Muscle of arm (tissue), 14 donors: ENCODE measurements at places on chromosomes 1 and 21. TPM values are rescaled to one million over a fixed set of nuclear protein-coding genes. Genes with fewer than 3 reads are reported as not detected.
A peak's percentile ranks its signal among the peaks of the same experiment; 100 is the strongest.

The KRTAP19-1 gene
- polyA plus RNA-seq, result not detected

The GPR25 gene
- polyA plus RNA-seq, result not detected

The CFAP141 gene
- not detected for polyA plus RNA-seq

The TNFRSF14 gene
- 11.3 TPM for polyA plus RNA-seq

The TIAM1 gene
- 14.2 TPM for polyA plus RNA-seq

The LIN28A gene
- 0.07 TPM for polyA plus RNA-seq

The GBP7 gene
- not detected for polyA plus RNA-seq

The LYPD8 gene
- not detected for polyA plus RNA-seq

GRCh38 chr1:76593618-76594017, 273.7 kb upstream of the ST6GALNAC5 start:
- no peak for DNase-seq

DNA sequence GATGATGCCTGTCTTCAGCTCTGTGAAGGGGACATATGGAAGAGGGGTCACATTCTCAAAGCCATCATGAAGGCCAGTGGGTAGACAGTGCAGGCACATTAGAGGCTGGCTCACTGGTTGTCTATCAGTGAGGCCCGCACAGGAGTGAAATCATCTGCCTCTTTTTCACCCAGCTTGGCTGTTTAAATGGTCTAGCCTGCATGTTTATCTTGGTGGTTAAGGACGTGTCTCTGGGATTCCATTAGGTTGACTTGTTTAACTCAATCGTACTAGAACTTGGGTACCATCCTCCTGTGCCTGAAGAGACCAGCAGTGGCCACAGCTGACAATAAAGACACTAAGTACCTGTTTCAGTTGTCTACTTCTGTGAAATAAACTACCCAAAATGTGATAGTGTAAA, 219.3 kb downstream of the PLPP3 start:
- no peak for DNase-seq

DNA sequence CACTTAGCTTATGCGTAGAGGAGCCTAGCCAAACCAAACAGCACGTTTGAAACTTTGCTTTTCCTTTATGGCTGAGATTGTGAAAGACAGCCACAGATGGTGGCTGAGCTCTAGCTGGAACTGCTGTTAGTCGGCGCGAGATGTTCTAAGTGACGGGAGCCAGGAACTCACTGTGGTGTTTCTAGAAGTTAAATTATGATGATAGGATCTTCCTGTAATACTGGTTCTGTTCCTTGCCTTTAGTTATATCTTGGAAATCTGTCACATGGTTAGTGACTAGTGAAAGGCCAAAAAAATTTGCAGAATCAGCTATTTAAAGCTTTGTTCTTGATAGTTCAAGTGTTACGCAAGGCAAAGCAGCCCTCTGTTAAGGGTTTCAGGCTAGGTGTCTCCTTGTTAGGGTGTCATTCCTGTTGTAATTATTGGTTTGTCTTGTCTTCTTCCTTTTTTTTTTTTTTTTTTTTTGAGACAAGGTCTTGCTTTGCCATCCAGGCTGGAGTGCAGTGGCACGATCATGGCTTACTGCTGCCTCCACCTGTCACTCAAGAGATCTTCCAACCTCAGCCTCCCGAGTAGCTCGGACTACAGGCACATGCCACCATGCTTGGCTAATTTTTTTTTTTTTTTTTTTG, 22.6 kb downstream of the AK4 start:
- DNase-seq, result peak; percentile 75

DNA sequence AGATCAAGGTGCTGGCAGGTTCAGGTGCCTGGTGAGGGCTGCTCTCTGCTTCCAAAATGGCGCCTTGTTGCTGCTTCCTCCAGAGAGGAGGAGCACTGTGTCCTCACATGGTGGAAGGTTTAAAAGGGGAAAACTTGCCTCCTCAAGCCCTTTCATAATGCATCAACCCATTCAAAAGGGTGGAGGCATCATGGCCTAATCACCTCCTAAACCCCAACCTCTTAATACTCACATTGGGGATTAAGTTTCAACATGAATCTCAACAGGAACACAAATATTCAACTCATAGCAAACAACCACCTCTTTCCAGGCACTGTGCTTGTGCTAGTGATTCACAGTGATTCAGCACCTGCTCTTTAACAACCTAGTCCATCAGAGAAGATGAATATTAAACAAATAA, 4.2 kb downstream of the S100A12 start:
- DNase-seq, result no peak

- DNase-seq, result no peak
Measured at GRCh38 chr21:17370263-17370662, 142.6 kb upstream of the CXADR start.

DNA sequence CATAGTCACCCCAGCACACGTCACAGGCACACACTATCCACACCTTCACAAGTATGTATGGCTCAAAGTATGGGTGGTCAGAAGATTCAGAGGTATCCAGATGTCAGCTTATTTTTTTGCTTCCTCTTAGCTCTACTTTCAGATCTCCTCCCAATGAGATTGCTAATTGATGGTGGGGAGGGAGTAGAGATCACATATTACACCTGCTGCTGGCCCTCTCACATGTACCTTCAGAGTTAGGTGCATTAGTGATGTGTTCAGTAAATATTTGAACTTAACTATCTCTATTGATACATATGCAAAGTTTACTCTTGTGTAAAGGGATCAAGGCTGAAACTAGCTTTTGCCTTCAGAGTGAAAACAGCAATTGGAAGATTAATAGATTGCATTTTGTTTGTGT, 262.6 kb downstream of the PCP4 start:
- no peak for DNase-seq

GRCh38 chr1:203028067-203028783, 1.9 kb downstream of the PPFIA4 start:
- no peak for DNase-seq

DNA sequence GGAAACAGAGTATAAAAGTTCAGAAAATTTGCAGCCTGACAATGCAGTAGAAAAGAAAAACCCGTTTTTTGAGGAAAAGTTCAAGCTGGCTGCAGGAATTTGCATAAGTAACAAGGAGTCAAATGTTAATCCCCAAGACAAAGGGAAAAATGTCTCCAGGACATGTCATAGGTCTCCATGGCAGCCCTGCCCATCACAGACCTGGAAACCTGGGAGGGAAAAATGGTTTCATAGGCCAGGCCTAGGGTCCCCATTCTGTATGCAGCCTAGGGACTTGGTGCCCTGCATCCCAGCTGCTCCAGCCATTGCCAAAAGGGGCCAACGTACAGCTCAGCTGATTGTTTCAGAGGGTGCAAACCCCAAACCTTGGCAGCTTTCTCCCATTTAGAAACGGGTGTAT, 3.6 kb upstream of the KCNT2 start:
- DNase-seq, result no peak
